ENCODE measurements at places on chromosomes 16 and 17.

GRCh38 chr16:20833086-20833485, 26.8 kb downstream of the REXO5 start:
- H3K36me3 ChIP-seq, result peaks cover 21% of the 10 kb centered on the region
- no peak overlapping the region for H3K4me3 ChIP-seq
- H3K4me1 ChIP-seq, result no peaks in the 10 kb centered on the region
- DNase-seq, result no peak
- no peak overlapping the region for H3K27ac ChIP-seq

- DNase-seq, result no peak
- H3K27me3 ChIP-seq, result peaks cover 12% of the 10 kb centered on the region
- H3K36me3 ChIP-seq, result peaks cover 5% of the 10 kb centered on the region
- no peak within 1 kb of the TSS for H3K27ac ChIP-seq
- H3K4me3 ChIP-seq, result no peak within 1 kb of the TSS
- no peaks in the 10 kb centered on the region for H3K4me1 ChIP-seq
These were observed at the start of gene CDH8 for GRCh38 chr16:62036101-62036801. Gene CDH8, minus strand, starts transcription at chr16:62036438. Its CDS starts 15,035 bp downstream, at chr16:62021403.

DNA sequence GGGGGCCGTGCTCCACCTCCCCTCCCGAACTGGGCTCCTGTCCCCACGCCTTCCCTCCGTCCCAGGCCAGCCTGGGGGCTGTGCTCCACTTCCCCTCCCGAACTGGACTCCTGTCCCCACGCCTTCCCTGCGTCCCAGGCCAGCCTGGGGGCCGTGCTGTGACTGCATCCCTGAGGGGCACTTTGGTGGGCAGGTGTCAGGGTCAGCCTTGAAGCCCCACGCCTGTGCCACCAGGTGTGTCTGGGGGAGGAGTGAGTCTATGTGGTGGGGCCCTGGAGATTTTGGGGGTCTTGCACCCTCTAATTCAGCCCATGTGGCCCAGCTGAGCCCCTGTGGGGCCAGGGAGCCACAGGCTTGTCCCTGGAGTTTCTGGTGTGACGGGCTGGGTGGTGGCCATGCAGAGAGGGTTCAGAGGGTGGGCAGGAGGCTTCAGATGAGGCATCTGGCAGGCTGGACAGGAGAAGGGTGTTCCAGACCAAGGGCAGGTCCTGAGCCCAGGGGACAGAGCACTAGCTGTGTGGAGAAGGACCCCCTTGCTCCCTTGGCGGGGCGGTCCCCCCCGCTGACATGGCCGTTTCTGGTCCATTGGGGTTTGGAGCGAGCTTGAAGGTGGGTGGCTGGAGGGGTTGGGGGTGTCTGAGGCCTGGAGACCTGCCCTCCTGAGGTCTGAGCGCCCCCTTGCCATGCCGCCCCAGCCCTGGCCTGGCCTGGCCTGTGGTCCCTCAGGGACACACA, 8.2 kb downstream of the NHERF2 start:
- no peak for DNase-seq
- peaks cover 3% of the 10 kb centered on the region for H3K4me1 ChIP-seq
- H3K36me3 ChIP-seq, result no peaks in the 10 kb centered on the region
- no peaks in the 10 kb centered on the region for H3K27me3 ChIP-seq

DNA sequence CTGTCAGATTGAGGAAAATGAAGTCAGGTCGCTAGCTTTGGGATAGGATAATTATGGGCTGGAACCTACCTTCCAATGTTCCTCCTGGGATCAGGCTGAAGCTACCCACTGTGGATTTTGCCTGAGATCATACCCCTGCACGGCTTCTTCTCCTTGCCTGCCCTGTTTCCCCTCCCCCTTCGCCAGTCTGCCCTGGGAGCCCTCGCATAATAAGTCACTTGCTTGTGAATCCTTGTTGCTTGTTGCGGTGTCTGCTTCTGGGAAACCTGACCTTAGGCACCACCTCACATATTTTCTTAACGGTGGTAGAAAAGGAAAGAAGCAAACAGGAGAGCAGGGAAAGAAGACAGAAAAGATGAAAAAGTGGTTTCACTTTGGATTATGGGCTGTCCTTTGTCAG, 13.3 kb upstream of the PMP22 start:
- H3K27ac ChIP-seq, result no peak overlapping the region
- no peaks in the 10 kb centered on the region for H3K4me1 ChIP-seq
- no peak overlapping the region for H3K4me3 ChIP-seq
- DNase-seq, result no peak
- H3K27me3 ChIP-seq, result peaks cover 21% of the 10 kb centered on the region

DNA sequence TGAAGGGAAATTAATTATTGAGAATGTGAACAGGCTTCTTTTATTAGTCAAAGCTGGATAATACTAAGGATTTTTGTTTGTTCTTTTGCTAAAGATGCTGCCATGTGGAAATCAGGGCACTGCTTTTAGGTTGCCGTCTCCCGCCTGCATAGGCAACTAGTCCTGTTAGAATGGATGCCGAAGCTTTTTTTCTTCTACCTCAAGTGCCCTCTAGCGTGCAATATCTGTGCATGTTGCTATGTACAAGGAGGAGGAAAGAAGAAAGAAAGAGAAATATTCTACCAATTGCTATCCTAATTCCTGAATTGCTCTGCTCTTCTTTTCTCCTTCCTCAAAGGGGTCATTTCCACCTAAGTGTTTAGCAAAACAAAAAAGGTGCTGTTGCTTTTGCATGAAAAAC, 5.2 kb upstream of the CDH8 start:
- H3K27ac ChIP-seq, result no peak overlapping the region
- peaks cover 5% of the 10 kb centered on the region for H3K36me3 ChIP-seq
- no peaks in the 10 kb centered on the region for H3K4me1 ChIP-seq
- DNase-seq, result no peak
- no peaks in the 10 kb centered on the region for H3K27me3 ChIP-seq
- H3K4me3 ChIP-seq, result no peak overlapping the region

- H3K4me1 ChIP-seq, result no peaks in the 10 kb centered on the region
These were observed 23.0 kb upstream of the CAPNS2 start for GRCh38 chr16:55543472-55543871.

DNA sequence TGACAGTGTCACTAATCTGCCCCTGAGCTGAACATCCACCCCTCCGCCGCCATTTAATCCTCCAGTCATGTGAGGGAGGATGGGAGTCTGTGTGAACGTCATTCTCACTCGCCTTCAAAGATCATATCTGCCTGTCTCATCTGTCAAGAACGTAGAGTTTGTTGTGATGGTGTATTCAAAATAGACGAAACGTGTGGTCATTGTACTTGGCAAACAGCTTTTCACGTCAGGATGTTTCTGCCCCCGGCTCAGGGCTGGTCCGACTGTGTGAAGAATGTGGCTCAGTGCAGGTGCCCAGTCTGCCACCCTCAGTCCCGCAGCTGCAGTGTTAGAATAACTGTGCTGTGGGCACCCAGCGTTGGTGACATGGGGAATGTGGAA, 148.0 kb downstream of the KCNJ12 start:
- no peak overlapping the region for H3K27ac ChIP-seq
- H3K27me3 ChIP-seq, result peaks cover 5% of the 10 kb centered on the region
- peaks cover 4% of the 10 kb centered on the region for H3K4me1 ChIP-seq
- no peak for DNase-seq
- H3K36me3 ChIP-seq, result no peaks in the 10 kb centered on the region
- no peak overlapping the region for H3K4me3 ChIP-seq

- DNase-seq, result peak; percentile 81
- peak overlapping the region; percentile 49 for H3K4me3 ChIP-seq
- H3K36me3 ChIP-seq, result peaks cover 4% of the 10 kb centered on the region
These were observed 21.0 kb upstream of the AGRP start for GRCh38 chr16:67504031-67505021.

DNA sequence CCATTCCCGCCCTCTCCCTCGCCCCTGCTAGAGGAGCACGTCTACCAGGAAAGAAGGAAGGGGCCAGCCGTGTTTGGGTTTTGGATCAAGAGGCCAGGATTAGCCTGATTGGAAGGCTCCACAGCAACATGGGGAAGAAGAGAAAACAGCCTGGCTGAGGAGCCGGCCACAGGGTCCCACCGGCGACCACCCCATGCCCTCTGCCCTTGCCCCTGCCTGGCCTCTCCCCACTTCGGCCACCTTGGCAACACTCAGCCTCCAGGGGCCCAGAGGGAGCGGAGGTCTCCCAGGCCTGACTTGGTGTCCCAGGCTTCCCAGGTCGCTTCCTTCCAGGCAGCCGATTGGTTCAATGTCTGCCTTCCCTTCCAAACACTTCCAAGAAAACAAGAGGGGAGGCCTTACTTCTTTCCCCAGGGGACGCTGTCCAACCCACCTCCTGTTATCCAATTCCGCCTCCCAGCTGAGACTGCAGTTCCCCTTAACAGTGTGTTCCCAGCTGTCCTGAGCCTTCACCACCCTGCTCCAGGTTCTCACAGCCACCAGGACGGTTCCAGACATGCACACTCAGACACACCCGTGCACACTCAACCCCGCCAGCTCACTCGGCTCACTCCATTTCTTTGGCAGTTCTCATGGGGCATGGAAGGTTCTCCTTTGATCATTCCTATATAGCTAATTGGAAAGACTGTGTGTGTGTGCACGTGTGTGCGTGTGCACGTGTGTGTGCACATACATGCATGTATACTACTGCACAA, 65.4 kb downstream of the RBFOX3 start:
- DNase-seq, result peak; percentile 29
- H3K36me3 ChIP-seq, result no peaks in the 10 kb centered on the region
- H3K4me1 ChIP-seq, result peaks cover 7% of the 10 kb centered on the region
- H3K27me3 ChIP-seq, result no peaks in the 10 kb centered on the region
- no peak overlapping the region for H3K4me3 ChIP-seq

DNA sequence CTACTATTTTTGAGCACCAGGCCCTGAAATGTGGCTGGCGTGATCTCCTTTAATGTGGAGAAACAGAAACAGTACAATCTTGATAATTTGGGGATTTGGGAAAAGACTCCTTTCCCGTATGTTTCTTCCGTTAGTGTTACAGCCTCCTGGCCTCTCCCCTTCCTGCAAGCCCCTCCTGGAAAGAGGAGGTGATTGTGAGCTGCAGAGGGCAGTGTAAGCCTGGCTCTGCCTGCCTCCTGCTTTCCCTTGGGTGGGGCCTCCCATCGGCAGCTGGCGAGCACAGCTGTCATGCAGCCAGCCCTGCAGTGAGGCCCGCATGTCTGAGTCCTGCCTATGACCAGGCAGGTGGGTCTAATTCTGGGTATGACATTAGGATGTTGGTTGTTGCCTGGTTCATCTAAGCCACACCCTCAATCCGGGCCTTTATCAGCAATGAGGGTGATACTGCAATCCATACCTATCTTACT, 48.7 kb upstream of the WSB1 start:
- no peak for DNase-seq
- H3K36me3 ChIP-seq, result no peaks in the 10 kb centered on the region
- peak overlapping the region; percentile 62 for H3K4me3 ChIP-seq
- H3K27ac ChIP-seq, result peak overlapping the region; percentile 51
- peaks cover 1% of the 10 kb centered on the region for H3K27me3 ChIP-seq

DNA sequence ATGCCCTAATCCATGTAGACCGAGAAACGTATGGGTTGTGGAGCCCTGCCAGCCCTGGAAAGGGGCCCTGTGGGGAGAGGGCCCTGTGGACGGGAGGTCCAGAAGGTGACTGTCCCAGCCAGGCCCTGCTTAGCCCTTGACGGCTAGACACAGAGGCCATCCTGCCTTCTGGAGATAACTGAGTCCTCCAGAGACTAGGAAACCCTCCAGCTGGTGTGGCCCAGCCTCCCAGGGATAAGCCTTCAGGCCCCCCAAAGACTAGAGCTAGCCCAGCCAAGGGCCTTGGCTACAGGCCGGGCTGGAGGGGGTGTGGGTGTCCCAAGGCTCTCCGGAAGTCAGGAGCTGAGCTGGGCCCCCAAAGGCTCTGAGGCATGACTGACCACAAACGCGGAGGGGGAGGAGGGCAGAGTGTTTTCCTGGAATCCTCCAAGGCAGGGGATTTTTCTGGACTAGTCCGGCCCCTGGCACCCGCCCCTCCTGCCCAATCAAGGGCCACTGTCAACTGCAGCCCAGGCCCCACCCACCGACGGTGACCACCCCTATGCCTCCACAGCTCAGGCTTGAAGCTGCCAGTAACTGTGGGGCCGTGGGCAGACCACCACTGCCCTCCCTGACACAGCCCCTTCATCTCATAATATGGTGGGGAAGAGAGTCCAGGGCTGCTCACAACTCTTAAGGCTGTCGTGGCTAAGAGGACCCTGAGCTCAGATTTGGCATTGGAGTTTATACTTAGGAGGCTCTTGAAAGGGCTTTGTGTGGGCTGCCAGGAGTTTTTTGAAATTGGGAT, 885 bp upstream of the VASN start:
- H3K4me1 ChIP-seq, result peaks cover 6% of the 10 kb centered on the region
- H3K36me3 ChIP-seq, result no peaks in the 10 kb centered on the region
- H3K27me3 ChIP-seq, result no peaks in the 10 kb centered on the region
- DNase-seq, result no peak
- no peak overlapping the region for H3K4me3 ChIP-seq

DNA sequence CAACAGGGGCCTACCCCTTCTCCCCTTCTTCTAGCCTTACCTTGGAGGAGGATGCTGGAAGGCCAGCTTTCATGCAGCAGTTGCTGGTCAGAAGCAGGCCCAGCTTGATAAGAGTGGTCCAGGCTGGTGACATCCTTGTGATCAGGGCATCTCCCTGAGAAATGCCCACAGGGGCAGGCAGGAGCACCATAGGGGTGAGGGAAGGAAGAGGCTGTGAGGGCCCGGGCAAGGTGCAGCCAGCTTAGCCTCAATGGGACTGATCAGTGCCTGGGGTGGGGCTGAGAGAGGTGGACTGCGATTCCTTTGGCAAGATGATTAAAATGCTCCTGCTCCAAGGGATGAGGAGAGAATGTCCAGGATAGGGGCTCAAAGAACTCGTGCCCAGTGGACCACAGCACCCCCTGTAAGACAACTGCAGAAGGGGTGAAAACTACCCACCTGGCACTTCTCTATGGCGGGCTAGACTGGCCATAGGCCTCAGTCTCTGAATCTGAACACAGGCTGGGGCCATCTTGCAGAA, 9.5 kb upstream of the GALK1 start:
- no peaks in the 10 kb centered on the region for H3K27me3 ChIP-seq
- no peak for DNase-seq
- H3K36me3 ChIP-seq, result peaks cover 27% of the 10 kb centered on the region
- H3K4me3 ChIP-seq, result peak overlapping the region; percentile 17

- peaks cover 38% of the 10 kb centered on the region for H3K4me1 ChIP-seq
- DNase-seq, result no peak
- peak overlapping the region; percentile 84 for H3K27ac ChIP-seq
- H3K4me3 ChIP-seq, result peak overlapping the region; percentile 22
- no peaks in the 10 kb centered on the region for H3K27me3 ChIP-seq
These were observed 151.2 kb upstream of the TBX2 start for GRCh38 chr17:61248399-61248798.

GRCh38 chr16:72818236-72818845, 229.6 kb downstream of the ZFHX3 start:
- no peak overlapping the region for H3K4me3 ChIP-seq
- H3K27me3 ChIP-seq, result no peaks in the 10 kb centered on the region
- H3K4me1 ChIP-seq, result peaks cover 8% of the 10 kb centered on the region

GRCh38 chr17:67594115-67594880, 123.4 kb upstream of the NOL11 start:
- H3K27ac ChIP-seq, result no peak overlapping the region
- peaks cover 13% of the 10 kb centered on the region for H3K4me1 ChIP-seq
- H3K36me3 ChIP-seq, result no peaks in the 10 kb centered on the region
- DNase-seq, result no peak
- H3K27me3 ChIP-seq, result no peaks in the 10 kb centered on the region

- H3K27me3 ChIP-seq, result no peaks in the 10 kb centered on the region
- peaks cover 48% of the 10 kb centered on the region for H3K4me1 ChIP-seq
- peak overlapping the region; percentile 91 for H3K4me3 ChIP-seq
- peak overlapping the region; percentile 94 for H3K27ac ChIP-seq
These were observed 41.8 kb downstream of the MYO18A start for GRCh38 chr17:29138184-29138955.

GRCh38 chr16:68920349-68920748, 77.0 kb downstream of the TANGO6 start:
- DNase-seq, result no peak
- H3K27me3 ChIP-seq, result no peaks in the 10 kb centered on the region
- no peak overlapping the region for H3K4me3 ChIP-seq
- H3K4me1 ChIP-seq, result no peaks in the 10 kb centered on the region
- no peak overlapping the region for H3K27ac ChIP-seq
- no peaks in the 10 kb centered on the region for H3K36me3 ChIP-seq

GRCh38 chr16:88303890-88304819, 78.6 kb upstream of the ZNF469 start:
- H3K36me3 ChIP-seq, result no peaks in the 10 kb centered on the region
- DNase-seq, result peak; percentile 48
- H3K27ac ChIP-seq, result no peak overlapping the region
- H3K4me1 ChIP-seq, result no peaks in the 10 kb centered on the region
